Epithelial cell of alveolus of lung (primary cell): ENCODE measurements at places on chromosomes 7 and 10. TPM values are rescaled to one million over a fixed set of nuclear protein-coding genes. Genes with fewer than 3 reads are reported as not detected.

NPM3 gene
- 51.5 and 124 TPM in 2 replicates for total RNA-seq

GFRA1 gene
- 3.9 and 5.2 TPM in 2 replicates for total RNA-seq

GRID2IP gene
- 0.08 TPM in 1 of 2 replicates, not detected in the other for total RNA-seq

MOGAT3 gene
- total RNA-seq, result not detected in 2 replicates

ATP5MK gene
- total RNA-seq, result 211 and 238 TPM in 2 replicates
